ENCODE measurements at places on chromosomes 2 and 18.

- no peak for DNase-seq
These were observed 139.0 kb downstream of the CELF4 start for GRCh38 chr18:37426586-37426985.

GRCh38 chr2:170420961-170421687 is 243.2 kb downstream of the MYO3B start:
- no peak for DNase-seq

- DNase-seq, result no peak
These were observed 951.1 kb upstream of the CNTNAP5 start for GRCh38 chr2:123073956-123074355.

DNA sequence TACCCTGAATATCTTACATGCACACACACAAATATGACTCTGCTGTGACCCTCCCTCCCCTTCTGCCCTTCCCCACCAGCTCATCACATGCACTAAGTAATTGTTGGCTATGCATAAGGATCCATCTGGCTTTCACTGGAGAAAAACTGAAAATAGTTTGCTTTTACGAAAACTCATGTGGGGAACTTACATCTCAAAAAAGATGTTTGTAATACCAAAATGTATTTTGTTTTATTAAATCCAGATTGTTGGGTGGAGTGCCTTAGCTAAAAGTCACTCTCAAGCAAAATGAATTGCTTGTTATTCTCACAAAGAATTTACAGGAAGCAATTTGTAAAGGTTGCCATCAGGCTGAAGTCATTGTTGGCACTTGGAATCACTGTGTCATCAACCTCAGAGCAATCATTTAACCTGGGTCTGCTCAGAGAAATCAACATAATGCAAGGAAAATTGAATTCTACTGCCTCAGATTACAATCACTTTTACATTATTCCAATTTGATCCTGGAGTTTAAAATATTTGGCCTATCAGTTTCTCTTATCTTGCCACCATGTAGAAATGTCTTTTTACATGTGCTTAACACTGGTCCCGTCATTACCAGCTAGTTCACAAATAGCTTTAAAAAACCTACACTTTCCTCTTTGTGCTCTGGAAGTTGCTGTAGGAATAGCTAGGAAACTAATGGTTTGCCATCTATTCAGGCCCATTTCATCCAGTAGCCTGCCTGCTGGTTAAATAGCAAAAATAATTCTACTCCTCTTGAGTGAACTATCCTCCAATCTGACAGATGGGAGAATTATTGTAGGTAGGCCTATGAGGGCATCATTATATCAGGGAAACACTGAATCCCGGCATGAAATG is 90.3 kb upstream of the TMEM17 start:
- no peak for DNase-seq

DNA sequence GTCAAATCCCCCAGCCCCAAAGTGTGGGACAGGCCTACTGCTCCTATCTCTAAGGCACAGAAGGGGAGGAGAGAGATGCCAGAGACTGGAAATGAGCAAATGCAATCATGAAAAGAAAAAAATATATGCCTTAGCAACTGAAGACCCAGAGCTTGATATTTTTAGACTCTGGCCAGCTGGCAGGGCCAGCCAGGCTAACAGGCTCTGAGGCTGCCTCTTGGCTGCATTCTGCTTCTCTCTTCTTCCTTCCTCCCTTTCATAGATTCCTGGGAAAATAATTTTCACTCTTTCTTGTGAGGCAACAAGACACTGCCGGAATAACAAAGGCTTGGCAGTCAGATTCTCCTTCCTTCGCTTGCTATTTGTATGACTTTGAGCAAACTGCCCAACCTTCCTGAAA is 209.1 kb downstream of the RAD51AP2 start:
- no peak for DNase-seq

- DNase-seq, result no peak
These were observed 74.2 kb downstream of the SH3BP4 start for GRCh38 chr2:235025800-235026536.

DNA sequence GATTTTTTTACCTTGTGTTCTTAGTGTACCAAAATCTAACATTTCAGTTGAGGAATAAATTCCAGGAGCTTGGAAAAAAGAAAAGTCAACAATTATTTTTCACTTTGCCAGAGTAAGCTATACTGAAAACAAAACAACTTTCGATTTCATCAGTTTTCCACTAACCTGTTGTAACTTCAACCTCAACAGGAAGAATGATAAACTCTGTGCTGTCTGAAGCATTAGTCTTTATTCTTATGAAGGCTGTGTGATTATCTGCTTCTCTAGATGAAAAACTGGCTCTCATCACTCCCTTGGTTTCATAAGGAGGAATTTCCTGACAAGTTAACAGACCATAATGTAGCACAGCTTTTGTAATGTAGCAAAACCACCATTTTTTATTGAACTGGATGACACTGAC is 121.2 kb downstream of the ZAP70 start:
- DNase-seq, result no peak

- no peak for DNase-seq
These were observed 3.4 kb upstream of the CKAP2L start for GRCh38 chr2:112767693-112768330.

- DNase-seq, result no peak
These were observed 87.5 kb downstream of the TCF4 start for GRCh38 chr18:55500316-55501086.

- DNase-seq, result no peak
These were observed 12.5 kb upstream of the HAAO start for GRCh38 chr2:42804891-42805290.

GRCh38 chr2:182481676-182482075 is 54.8 kb upstream of the PDE1A start:
- DNase-seq, result no peak

- DNase-seq, result no peak
These were observed 28.5 kb upstream of the DARS1 start for GRCh38 chr2:136013955-136014354.

GRCh38 chr18:62644773-62645172 is 70.6 kb upstream of the PHLPP1 start:
- no peak for DNase-seq

GRCh38 chr2:119647440-119648169 is 31.4 kb upstream of the TMEM177 start:
- no peak for DNase-seq

DNA sequence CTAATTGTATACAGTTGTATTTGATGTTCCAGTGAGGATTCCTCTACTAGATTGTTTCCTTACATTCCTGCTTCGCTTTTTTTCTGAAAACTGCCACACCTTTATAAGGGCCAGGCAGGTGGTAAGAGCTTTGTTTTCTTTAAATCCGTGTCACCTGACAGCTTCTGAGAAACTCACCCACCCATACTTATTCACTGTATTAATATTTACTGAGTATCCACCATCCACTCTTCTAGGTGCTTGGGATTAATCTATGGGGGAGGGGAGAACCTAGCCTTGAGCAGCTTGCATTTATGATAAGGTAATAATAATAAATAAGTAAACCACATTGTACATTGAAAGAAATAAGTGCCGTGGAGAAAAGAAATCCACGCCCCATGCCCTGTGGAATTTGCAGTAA is 174.7 kb upstream of the AGAP1 start:
- no peak for DNase-seq

GRCh38 chr2:161426455-161426921 is 10.4 kb downstream of the TBR1 start:
- no peak for DNase-seq

GRCh38 chr18:41752826-41753225 is 202.2 kb upstream of the PIK3C3 start:
- DNase-seq, result no peak

GRCh38 chr2:152445791-152446201 is 110.8 kb downstream of the FMNL2 start:
- DNase-seq, result peak; percentile 28

DNA sequence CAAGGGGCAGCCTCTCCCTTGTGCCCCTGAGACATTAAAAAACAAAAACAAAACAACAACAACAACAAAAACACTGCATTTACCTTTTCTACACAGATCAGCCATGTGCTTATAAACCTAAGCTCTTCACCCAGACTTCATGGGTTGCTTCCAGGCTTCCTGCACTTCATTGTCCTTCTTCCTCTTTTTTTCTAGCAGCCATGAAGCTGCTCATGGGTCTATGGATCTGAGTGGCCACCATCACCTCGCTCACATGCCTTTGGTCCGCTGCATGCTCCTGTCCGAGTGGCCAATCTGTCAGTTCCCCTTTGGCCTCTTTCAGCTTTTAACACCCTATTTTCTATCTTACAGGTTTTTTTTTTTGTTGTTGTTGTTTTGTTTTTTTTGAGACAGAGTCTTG is 9.0 kb upstream of the TET3 start:
- no peak for DNase-seq

GRCh38 chr18:49499046-49499637 is 12.1 kb upstream of the C18orf32 start:
- DNase-seq, result no peak

DNA sequence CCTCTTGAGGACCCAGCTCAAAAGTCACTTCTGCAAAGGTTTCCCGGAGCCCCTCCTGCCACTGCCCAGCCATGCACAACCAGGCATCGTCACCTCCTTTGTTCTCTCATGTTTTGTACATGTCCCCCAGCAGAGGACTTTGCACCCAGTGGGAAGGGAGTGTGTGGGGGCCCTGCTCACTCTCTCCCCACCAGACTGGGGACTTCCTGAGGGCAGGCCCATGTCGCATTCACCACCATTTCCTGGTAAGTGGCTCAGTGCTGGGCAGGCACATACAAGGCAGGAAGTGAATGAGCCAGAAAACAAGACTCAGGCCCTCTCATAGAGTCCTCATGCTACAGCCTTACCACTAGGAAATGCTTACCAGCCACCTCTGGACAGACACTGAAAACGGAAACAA is 18.9 kb downstream of the MRPL35 start:
- no peak for DNase-seq

GRCh38 chr2:239386001-239386670 is 14.7 kb downstream of the HDAC4 start:
- DNase-seq, result no peak

DNA sequence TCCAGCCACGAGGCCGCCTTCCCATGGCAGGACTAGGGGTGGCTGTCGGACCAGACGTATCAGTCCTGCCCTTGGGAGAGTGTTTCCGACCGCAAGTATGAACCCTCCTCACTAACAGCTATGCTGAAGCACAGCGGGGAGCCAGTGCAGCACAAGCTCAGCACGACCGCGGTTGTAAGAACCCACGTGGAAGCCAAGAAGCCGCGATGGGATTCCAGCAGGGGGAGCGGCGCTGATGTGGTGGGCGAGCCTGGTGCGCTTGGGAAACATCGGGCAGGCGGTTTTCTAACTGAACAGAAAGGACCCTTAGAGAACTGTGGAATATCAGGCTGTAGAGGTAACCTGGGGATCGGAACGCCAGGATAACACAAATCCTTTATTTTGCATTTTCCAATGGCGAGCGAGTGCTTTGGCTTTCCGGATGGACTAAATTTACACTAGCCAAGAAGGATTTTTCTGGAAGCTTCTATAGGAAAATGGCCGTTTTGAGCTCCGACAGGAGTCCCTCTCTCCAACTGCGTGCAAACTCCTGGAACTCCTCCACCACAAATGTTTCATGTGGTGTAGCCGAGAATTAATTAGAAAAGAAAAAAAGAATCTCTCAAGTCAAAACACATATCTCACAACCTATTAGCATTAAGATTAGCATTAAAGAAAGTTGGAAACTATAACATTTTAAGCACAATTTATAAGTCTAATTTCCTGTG is 132.0 kb upstream of the MYCN start:
- no peak for DNase-seq

- DNase-seq, result no peak
These were observed 562 bp downstream of the TWSG1 start for GRCh38 chr18:9334973-9335696.

DNA sequence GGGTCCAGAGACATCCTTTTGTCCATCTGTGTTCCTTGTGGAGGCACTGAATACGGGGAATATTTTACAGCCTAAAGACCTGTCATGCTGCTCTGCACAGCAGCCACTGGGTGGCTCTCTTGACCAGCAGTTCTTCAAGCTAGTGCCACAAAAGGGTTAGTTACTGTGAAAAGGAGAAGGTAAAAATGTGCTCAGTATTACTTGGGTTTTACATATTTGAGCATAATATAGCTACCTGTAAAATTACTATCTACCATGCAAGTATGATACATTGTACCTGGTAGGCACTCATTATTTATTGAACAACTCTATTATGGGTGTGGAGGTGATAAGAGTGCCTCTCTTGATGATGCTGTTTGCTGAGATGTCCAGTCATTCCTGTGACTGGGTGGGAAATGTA is 23.6 kb downstream of the FZD5 start:
- DNase-seq, result peak; percentile 14

GRCh38 chr2:235611349-235611748 is 117.5 kb downstream of the AGAP1 start:
- no peak for DNase-seq

DNA sequence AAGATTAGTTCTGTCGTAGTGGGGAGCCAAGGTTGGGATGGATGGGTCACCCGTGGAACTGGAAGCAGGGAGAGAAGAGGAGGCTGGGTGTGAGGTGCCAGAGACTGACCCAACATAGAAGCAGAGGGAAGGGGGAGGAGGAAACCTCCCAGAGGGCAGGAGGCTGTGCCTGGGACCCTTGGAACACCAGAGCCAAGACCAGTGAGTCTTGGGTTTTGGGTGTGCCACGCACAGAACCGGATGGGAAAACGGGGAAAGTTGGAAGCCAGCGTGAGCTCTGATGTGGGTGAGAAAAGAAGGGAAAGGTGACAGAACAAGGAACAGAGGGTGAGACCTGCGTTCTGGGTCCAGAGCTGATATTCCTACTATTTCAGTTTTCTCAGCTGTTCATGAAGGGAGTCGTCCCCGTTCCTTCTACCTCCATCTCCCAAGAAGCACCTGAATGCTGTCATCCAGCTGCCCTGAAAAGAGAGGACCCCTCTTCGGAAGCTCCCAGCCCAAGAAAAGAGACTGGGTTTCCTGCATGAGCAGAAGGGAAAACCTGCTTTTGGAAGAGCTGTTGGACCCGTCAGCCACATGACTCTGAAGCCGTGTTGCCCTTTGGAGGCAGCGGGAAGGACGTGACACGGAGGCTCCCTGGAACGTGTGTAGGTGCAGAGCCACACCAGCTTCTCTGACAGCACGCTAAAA is 250.1 kb downstream of the NDUFA10 start:
- DNase-seq, result no peak

DNA sequence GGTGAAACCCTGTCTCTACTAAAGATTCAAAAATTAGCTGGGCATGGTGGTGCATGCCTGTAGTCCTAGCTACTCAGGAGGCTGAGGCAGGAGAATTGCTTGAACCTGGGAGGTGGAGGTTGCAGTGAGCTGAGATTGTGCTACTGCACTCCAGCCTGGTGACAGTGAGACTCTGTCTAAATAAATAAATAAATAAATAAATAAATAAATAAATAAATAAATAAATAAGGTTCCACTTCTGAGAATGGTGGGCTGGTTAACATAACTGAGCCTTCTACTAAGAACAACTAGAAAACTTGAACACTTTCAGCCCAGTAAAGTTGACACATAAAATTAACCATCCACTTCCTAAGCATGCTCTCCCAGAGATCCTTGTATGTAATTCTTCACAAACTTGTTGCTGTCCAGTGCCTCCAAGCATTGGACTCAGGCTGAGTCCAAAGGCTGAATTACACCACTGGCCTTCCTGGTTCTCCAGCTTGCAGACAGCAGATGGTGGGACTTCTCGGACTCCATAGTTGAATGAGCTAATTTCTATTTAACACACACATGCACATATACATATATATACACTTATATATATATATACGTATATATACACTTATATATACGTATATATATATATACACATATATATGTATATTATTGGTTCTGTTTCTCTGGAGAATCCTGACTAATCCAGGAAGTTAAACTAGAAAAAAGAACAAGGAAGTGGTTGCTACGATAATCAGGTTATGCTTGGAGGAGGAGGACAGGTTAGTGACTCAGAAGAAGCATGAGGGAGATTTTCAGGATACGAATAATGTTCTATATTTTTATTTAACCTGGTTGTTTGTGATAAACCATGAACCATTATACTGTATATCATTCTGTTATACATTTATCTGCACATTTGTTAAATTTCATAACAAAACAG is 348.8 kb downstream of the METTL4 start:
- DNase-seq, result no peak
